Activated CD4-positive, alpha-beta T cell treated with anti-CD3 and anti-CD28 coated beads, Interleukin-2, amount 10 ng/mL, durations not matched to agents 7 days and 5 days (primary cell): ENCODE measurements at places on chromosomes 16 and 17. TPM values are rescaled to one million over a fixed set of nuclear protein-coding genes. Genes with fewer than 3 reads are reported as not detected.
A peak's percentile ranks its signal among the peaks of the same experiment; 100 is the strongest.

DNA sequence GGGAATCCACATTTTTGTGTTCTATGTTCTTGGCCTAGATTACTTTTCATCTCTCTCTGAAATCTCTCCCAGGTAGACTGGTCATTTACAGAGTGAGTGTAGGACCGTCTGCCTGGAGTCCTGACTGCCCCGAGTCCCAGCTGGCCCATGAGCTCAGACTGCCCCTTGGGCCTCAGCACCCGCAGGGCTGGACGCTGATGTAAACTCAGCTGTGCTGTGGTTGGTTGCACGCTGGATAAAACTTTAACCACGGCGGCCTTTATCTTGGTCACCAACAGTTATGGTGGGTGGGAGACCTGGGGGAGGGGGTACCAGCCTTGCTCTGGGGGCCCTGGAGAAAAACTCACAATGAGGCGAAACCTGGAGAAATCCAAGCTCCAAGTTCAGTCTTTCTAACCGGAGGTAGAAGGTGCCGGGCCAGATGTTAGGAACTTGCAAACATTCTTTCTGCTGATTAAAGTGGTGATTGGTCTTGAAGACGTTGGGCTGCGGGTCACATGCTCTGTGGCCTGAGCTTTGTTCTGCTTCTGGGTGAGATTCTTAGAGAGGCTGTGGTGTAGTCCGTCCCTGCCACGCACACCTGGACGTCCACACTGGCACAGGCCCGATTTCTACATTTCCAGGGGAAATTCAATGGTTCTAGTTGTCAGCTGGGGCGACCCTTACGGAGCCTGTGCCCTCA is 6.9 kb downstream of the METRNL start:
- H3K36me3 ChIP-seq, result no peaks in the 10 kb centered on the region
- no peak for DNase-seq
- no peak overlapping the region for H3K4me3 ChIP-seq
- H3K4me1 ChIP-seq, result peaks cover 34% of the 10 kb centered on the region

GRCh38 chr17:59402760-59403159 is 71.3 kb downstream of the YPEL2 start:
- H3K27me3 ChIP-seq, result no peaks in the 10 kb centered on the region
- no peak overlapping the region for H3K27ac ChIP-seq
- H3K36me3 ChIP-seq, result peaks cover 9% of the 10 kb centered on the region
- no peaks in the 10 kb centered on the region for H3K4me1 ChIP-seq

GRCh38 chr17:82114447-82114846 is 16.4 kb upstream of the FASN start:
- H3K27me3 ChIP-seq, result no peaks in the 10 kb centered on the region
- peaks cover 2% of the 10 kb centered on the region for H3K36me3 ChIP-seq
- H3K27ac ChIP-seq, result no peak overlapping the region
- H3K4me1 ChIP-seq, result peaks cover 13% of the 10 kb centered on the region
- H3K4me3 ChIP-seq, result no peak overlapping the region
- DNase-seq, result no peak

GRCh38 chr16:1101133-1101532 is 5.1 kb upstream of the C1QTNF8 start:
- no peaks in the 10 kb centered on the region for H3K36me3 ChIP-seq
- H3K4me3 ChIP-seq, result no peak overlapping the region
- no peak overlapping the region for H3K27ac ChIP-seq
- H3K27me3 ChIP-seq, result no peaks in the 10 kb centered on the region
- no peak for DNase-seq

DNA sequence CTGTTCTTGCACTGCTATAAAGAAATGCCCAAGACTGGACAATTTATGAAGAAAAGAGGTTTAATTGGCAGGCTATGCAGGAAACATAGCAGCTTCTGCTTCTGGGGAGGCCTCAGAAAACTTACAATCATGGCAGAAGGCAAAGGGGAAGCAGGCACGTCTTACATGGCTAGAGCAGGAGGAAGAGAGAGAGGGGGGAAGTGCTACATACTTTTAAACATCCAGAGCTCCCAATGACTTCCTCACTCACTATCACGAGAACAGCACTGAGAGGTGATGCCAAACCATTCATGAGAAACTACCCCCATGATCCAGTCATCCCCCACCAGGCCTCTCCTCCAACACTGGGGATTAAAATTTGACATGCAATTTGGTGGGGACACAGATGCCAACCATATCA is 13.3 kb downstream of the WFIKKN2 start:
- H3K27me3 ChIP-seq, result peaks cover 2% of the 10 kb centered on the region
- no peak overlapping the region for H3K27ac ChIP-seq
- no peaks in the 10 kb centered on the region for H3K36me3 ChIP-seq
- H3K4me1 ChIP-seq, result peaks cover 19% of the 10 kb centered on the region
- DNase-seq, result no peak
- H3K4me3 ChIP-seq, result no peak overlapping the region

DNA sequence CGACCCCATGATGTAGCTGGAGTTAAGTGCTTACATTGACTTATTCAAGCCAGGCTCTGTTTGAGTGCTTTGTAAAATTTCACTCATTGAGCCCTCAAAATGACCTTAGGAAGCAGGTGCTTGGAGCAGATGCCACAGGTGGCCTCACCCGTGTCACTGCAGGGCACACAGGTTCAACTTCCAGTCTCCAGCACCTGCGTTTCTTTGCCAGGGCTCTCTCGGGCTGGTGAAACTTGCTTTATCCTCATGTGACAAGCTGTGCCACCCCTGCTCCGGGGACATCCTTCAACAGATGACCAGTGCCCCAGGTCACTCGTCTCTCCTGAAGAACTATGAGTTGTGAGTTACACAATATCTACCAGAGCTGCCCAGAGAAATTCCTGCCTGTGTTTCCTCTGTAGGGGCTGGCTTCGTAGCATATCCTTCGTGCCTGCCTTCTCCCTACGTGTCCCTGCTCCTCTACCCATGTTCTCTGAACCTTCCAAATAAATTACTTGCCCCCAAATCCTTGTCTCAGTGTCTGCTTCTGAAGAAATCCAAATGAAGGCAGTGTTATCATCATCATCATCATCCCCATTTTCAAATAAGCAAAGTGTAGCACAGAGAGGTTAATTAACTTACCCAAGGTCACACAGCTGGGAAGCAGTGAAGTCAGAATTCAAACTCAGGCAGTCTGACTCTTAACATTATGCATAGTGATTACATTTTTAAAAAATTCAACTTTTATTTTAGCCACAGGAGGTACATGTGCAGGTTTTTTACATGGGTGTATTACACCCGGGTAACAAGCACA is 352.5 kb downstream of the NPIPA8 start:
- H3K4me1 ChIP-seq, result no peaks in the 10 kb centered on the region
- no peaks in the 10 kb centered on the region for H3K27me3 ChIP-seq
- H3K36me3 ChIP-seq, result no peaks in the 10 kb centered on the region
- H3K27ac ChIP-seq, result no peak overlapping the region

DNA sequence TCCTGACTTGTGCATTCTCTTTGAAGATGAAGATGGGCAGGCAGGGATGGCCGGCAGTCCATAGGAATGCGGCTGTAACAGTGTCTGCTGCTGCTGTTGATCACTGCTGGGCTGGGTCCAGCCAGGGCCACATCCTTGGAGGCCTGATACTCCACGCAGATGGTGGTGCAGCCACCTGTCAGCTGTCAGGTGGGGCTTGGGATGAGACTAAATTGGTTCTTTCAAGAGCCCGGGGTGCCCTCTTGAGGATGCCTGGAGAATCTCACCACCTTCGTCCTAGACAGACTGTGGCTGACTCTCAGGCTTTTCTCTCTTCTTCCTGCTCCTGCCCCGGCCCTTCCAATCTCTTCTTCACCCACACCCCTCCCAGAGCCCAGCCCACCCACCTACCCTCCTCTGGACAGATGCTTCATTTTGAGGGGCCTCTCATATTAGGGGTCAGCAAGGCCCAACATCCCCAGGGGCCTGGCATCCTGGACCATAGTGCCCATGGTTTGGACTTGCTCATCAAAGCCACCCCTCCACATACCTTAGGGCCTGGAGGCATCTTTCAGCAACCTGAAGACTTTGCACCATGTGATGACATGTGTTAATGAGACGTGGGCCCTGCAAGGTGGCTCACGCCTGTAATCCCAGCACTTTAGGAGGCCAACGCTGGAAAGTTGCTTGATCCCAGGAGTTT is 19.1 kb downstream of the OSBPL7 start:
- H3K27me3 ChIP-seq, result no peaks in the 10 kb centered on the region
- peaks cover 1% of the 10 kb centered on the region for H3K36me3 ChIP-seq
- no peak overlapping the region for H3K27ac ChIP-seq
- no peaks in the 10 kb centered on the region for H3K4me1 ChIP-seq
- no peak overlapping the region for H3K4me3 ChIP-seq

GRCh38 chr16:638836-639235 is 2.7 kb upstream of the METTL26 start:
- no peak for DNase-seq
- H3K4me1 ChIP-seq, result peaks cover 16% of the 10 kb centered on the region
- H3K36me3 ChIP-seq, result no peaks in the 10 kb centered on the region
- H3K27me3 ChIP-seq, result peaks cover 4% of the 10 kb centered on the region
- H3K4me3 ChIP-seq, result no peak overlapping the region
- H3K27ac ChIP-seq, result no peak overlapping the region

GRCh38 chr17:74471341-74471740 is 4.9 kb downstream of the CD300A start:
- peaks cover 25% of the 10 kb centered on the region for H3K36me3 ChIP-seq
- peaks cover 11% of the 10 kb centered on the region for H3K27me3 ChIP-seq
- no peak overlapping the region for H3K4me3 ChIP-seq
- peaks cover 44% of the 10 kb centered on the region for H3K4me1 ChIP-seq
- DNase-seq, result no peak

DNA sequence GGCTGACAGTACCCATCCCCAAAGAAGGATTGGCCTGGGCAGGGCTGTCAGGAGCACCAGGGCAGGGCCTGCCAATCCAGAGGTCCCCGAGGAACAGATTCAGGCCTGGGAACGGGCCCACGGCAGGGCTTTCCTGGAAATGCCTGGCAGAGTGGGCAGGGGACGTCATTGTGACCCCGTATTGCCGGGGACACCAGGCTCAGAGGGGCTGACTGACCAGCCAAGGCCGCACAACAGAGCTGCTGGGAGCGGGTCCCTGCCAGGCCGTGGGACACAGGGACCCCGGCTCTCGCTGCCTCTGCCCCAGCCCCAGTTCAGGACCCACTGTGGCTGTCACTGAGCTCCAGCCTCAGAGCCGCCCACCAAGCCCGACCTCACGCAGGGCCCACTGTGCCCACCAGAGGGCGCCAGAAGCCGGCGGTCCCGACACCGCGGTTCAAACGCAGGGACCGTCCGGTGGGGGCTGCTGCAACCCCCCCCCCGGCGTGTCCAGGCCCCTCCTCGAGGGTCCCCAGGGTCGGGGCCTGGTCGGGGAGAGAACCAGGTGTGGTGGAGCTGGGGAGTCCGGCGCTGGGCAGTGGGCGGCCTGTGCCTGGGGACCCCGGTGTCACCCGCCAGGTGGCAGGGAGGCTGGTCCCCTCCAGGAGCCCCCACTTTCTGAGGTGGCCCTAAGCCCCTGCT is 15.2 kb upstream of the SSTR5 start:
- no peaks in the 10 kb centered on the region for H3K27me3 ChIP-seq
- peak; percentile 41 for DNase-seq
- H3K4me3 ChIP-seq, result no peak overlapping the region
- no peak overlapping the region for H3K27ac ChIP-seq
- no peaks in the 10 kb centered on the region for H3K36me3 ChIP-seq
- H3K4me1 ChIP-seq, result no peaks in the 10 kb centered on the region

GRCh38 chr16:27980919-27981700 is 82.4 kb downstream of the GSG1L start:
- no peak for DNase-seq
- no peak overlapping the region for H3K27ac ChIP-seq
- no peaks in the 10 kb centered on the region for H3K4me1 ChIP-seq
- H3K27me3 ChIP-seq, result peaks cover 5% of the 10 kb centered on the region

GRCh38 chr17:67375054-67375427 is 2.0 kb upstream of the PITPNC1 start:
- H3K27ac ChIP-seq, result no peak overlapping the region
- H3K27me3 ChIP-seq, result no peaks in the 10 kb centered on the region
- H3K4me3 ChIP-seq, result peak overlapping the region; percentile 15
- no peak for DNase-seq

- H3K27ac ChIP-seq, result no peak overlapping the region
- no peaks in the 10 kb centered on the region for H3K27me3 ChIP-seq
- no peaks in the 10 kb centered on the region for H3K4me1 ChIP-seq
- no peak overlapping the region for H3K4me3 ChIP-seq
- DNase-seq, result no peak
Observed at GRCh38 chr16:49093939-49094338, 187.7 kb downstream of the CBLN1 start.

- no peak overlapping the region for H3K27ac ChIP-seq
- H3K27me3 ChIP-seq, result peaks cover 14% of the 10 kb centered on the region
- no peaks in the 10 kb centered on the region for H3K36me3 ChIP-seq
Observed at GRCh38 chr16:50472472-50472871, 75.7 kb upstream of the NKD1 start.

The AURKB gene
- total RNA-seq, result 224 TPM

The CYTH1 gene
- 244 TPM for total RNA-seq

The SKAP1 gene
- total RNA-seq, result 144 TPM

The LRRC46 gene
- total RNA-seq, result 0.79 TPM

The BCL6B gene
- total RNA-seq, result 0.40 TPM

The MT2A gene
- 146 TPM for total RNA-seq

The ACSM5 gene
- not detected for total RNA-seq

The ASB16 gene
- 0.30 TPM for total RNA-seq
